HS-27A (cell line): ENCODE measurements at places on chromosomes 5 and 9.

DNA sequence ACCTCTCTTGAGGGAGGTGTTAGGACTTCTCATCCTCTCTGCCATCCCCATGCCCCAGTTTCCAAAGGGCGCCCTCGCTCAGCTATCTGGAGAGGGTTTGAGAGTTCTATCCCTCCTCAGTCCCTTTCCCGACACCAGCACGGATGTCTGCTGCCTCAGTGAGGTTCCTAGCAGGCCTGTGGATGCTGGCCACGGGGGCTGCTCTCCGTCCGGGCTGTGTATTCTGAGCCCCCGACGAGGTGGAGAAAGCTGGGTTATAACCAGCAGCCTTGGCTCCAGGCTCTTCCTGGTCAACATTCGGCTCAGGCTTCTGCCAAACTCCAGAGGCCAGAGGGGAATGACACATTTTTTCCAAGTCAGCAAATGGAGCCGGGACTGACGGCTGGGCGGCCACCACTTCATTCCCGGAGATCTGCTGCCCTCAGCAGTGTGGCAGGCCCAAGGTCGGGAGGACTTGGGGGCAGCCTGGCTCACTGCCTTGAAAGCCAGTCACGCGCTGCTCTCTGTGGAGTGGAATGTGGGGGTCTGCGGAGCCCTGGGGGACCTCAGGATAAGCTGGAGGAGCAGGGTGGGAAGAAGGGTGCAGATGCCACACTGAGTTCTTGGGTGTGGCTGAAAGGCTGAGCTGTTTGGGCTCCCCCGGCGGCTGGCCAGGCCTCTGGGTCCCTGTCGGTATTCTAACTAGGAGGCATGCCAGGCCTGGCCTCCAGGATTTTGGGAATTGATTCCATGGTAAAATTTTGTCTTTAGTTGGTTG lies 27.4 kb downstream of the PTPA start:
- no peak for DNase-seq

- no peak for DNase-seq
Observed at GRCh38 chr9:136059321-136059791, 35.7 kb downstream of the NACC2 start.

- no peak for DNase-seq
Observed at GRCh38 chr9:35350827-35351549, 138.9 kb upstream of the RUSC2 start.

- no peak for DNase-seq
Observed at GRCh38 chr5:78569441-78569840, 79.1 kb downstream of the LHFPL2 start.

DNA sequence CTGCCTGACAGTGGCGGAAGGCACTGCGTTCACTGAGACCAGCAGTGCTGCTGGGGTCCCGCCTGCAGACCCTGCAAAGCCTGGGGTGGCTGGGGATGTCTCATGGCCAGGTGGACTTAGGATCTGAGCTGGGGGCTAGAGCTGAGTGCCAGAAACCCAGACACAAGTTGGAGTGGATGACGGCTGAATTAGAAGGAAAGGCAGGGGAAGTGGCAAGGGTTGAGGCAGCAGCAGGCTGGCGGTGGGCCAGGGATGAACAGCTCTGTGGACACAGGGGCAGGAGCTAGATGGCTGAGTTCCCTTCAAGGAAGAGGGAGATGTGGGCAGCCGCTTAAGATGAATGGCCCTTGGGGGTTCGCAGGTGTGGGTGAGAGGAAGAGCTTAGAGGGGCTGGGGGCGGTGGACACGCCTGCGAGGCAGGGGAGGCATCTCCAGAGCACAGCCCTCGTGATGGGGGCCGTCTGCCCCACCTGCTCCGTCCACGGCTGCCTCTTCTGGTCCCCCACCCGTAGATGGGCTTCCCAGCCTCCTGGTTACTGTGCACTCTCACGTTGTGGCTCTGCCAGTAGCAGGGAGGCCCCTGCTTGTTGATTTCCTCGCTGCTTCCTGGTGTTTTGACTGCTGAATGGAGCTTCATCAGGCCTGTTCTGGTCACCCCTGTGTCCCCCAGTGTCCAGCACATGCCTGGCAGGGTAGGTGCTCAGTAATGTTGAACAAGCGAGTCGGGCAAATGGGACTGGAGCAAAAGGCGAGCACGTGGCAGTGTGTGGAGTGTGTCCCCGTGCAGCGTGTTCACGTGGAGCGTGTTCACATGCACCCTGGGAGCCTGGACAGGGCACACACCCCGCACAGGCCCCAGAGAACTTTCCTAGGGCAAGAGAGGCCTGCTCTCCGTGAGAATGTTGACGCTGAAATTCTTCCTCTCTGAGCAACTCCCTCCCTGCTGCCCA lies 168.2 kb downstream of the CACNA1B start:
- no peak for DNase-seq

DNA sequence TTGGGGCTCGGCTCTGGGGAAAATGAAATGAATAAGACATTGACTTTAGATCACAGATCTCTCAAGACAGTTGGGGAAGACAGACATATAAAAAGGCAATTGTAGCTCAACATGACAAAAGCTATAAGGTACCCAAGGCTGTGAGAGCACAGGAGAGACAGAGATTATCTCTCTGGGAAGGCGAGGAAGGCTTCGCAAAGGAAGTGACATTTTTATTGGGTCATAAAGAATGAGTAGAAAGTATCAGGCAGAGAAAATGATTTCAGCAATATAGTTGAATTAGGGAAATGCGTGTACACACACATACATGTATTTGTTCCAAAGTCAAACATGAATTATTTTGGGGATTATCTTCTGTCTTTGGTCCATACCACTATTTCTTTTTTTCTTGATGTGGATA lies 381.8 kb upstream of the ADAMTSL1 start:
- no peak for DNase-seq

DNA sequence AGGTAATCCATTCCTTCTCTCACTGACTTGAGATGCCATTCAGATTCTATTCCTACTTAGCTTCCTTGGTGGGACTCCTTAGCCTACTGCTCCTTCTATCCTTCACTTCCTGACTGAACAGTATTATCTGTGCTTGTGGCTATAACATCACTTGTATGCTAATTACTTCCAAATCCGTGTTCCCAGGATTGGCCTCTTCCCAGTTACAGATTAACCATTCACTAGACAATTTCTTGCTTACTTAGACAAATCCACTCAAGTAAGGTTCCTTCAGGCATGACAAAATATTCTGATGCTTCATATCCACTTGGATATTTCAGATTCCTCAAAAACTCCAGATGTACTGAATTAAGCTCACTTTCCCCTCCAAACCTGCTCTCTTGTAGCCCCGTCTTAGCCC lies 18.3 kb downstream of the LIFR start:
- DNase-seq: no peak

DNA sequence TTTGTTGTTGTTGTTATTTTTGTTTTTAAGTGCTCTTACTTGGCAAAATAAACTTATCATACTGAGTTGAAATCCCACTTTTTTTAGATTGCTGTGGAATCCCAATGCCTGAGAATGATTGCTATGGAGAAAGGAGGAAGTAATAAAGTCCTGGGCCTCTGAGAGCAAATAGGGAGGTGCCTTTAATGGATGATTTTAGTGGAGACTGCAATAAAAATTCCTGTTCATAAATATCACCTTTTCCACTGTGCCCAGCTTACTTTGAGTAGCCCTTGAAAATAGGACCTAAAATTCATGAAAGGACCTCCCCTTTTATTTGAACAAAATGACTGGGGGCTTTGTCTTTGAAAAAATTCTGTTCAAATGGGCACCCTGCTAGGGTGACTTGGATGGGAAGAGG lies 21.8 kb upstream of the ANKH start:
- DNase-seq: no peak

GRCh38 chr9:114551750-114552685 lies 35.6 kb upstream of the ATP6V1G1 start:
- DNase-seq: peak; percentile 86

DNA sequence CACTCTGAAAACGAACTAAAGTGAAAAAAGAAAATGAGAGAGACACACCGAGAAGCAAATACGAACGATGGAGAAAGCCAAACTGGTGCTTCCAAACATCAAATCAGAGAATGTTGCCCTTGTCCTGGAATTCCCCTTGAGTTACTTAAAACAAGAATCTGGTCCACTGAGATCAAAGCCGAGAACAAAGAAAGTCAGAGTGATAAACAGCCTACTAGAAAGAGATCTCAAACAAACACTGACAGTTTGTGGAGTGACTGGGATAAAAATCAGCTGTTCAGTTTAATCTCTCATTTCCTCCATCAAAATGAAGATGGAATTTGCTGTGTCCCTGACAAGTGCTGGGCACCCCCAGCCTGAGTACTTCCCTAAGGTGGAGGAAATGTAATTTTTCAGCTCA lies 582.6 kb downstream of the NR2F1-AS1 start:
- no peak for DNase-seq

DNA sequence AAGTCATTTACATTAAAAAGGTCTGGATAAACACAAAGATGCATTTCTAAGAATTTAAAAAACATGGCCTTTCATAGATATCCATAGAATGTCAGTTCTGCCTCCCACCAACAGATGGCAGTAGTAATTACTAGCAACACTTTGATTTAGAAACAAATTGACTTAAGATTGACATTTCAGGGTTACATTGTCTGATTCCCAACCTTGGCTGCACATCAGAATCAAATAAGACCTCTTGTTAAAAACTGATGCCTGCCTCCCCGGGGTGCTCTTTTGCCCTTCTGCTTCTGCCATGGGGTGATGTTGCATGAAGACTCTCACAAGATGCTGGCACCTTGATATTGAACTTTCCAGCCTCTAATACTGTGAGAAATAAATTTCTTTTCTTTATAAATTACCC lies 146.2 kb upstream of the GPR151 start:
- DNase-seq: no peak

GRCh38 chr5:133091034-133091433 lies 39.2 kb downstream of the HSPA4 start:
- DNase-seq: no peak

- DNase-seq: no peak
Observed at GRCh38 chr5:131514316-131515283, 120.4 kb downstream of the RAPGEF6 start.

DNA sequence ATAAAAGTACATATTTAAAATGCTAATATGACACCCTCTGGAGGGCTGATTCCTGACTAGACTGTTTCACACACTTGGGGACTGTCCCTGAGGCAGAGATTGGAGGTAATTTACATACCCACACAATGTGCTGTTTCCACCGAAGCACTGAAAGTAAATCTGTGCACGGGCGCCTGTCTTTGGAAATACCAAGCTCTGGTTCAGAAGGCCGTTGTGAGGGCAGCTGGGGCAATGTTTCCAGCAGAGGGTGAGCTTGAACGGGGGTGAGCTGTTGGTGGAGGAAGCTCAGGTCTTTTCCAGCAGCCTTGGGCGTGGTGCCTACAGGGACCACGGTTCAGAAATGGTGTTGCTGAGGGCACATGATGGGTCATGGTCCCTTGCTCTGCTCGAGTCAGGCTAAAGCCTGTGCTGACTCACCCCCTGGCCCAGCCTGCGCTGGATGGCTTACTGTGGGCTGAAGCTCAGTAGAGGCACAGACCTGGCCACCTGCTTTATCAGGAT lies 25.8 kb upstream of the HMCN2 start:
- no peak for DNase-seq

GRCh38 chr5:135248801-135249231 lies 150.2 kb downstream of the MACROH2A1 start:
- DNase-seq: no peak

DNA sequence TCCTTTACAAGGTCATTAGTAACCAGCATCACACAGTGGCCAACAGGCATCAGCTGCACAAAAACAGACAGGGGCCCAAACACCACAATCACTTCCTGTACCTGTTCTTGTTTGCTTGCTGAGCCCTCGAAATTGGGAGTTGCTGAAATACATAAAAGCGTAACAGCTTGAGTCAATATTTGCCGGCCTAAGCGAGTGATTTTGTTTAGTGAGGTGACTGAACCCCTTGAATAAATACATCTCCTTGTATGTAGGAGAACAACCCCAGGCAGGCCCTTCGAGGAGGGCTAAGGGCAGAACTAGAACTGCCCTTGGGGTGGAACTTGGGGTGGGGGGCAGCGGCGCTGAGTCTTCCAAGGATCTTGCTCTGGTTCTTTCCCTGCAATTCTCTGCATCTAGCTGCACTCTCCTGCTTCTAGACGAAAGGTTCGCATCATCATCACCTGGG lies 502.5 kb downstream of the RASEF start:
- DNase-seq: no peak
